Mammary epithelial cell (primary cell): ENCODE measurements at places on chromosomes 13 and 19. TPM values are rescaled to one million over a fixed set of nuclear protein-coding genes. Genes with fewer than 3 reads are reported as not detected.

CFAP97D2 gene
- polyA plus RNA-seq, result not detected

CASP14 gene
- polyA plus RNA-seq, result 207 TPM

DCT gene
- polyA plus RNA-seq, result not detected

GRIK5 gene
- polyA plus RNA-seq, result 0.08 TPM

LHB gene
- not detected for polyA plus RNA-seq

TLE6 gene
- polyA plus RNA-seq, result 0.91 TPM

ANKLE1 gene
- polyA plus RNA-seq, result 0.24 TPM

HPN gene
- polyA plus RNA-seq, result not detected

SAFB gene
- 30.9 TPM for polyA plus RNA-seq

IL17D gene
- 0.19 TPM for polyA plus RNA-seq

RAB4B gene
- polyA plus RNA-seq, result 10.0 TPM

ERF gene
- polyA plus RNA-seq, result 86.1 TPM

ONECUT3 gene
- polyA plus RNA-seq, result 0.01 TPM

CGB3 gene
- polyA plus RNA-seq, result not detected

GJB2 gene
- 144 TPM for polyA plus RNA-seq

PTH2 gene
- not detected for polyA plus RNA-seq

PGLYRP2 gene
- not detected for polyA plus RNA-seq

ZNF333 gene
- 1.7 TPM for polyA plus RNA-seq

AMER2 gene
- not detected for polyA plus RNA-seq

KCNN4 gene
- 163 TPM for polyA plus RNA-seq

SBK2 gene
- polyA plus RNA-seq, result not detected

AXL gene
- polyA plus RNA-seq, result 57.3 TPM

SYNE4 gene
- polyA plus RNA-seq, result 0.46 TPM

STRN4 gene
- polyA plus RNA-seq, result 56.3 TPM

CCDC8 gene
- 47.7 TPM for polyA plus RNA-seq

KLK12 gene
- polyA plus RNA-seq, result not detected

PSG7 gene
- polyA plus RNA-seq, result 0.05 TPM

FXYD7 gene
- 0.67 TPM for polyA plus RNA-seq
